ENCODE measurements at places on chromosomes 7 and 10.

DNA sequence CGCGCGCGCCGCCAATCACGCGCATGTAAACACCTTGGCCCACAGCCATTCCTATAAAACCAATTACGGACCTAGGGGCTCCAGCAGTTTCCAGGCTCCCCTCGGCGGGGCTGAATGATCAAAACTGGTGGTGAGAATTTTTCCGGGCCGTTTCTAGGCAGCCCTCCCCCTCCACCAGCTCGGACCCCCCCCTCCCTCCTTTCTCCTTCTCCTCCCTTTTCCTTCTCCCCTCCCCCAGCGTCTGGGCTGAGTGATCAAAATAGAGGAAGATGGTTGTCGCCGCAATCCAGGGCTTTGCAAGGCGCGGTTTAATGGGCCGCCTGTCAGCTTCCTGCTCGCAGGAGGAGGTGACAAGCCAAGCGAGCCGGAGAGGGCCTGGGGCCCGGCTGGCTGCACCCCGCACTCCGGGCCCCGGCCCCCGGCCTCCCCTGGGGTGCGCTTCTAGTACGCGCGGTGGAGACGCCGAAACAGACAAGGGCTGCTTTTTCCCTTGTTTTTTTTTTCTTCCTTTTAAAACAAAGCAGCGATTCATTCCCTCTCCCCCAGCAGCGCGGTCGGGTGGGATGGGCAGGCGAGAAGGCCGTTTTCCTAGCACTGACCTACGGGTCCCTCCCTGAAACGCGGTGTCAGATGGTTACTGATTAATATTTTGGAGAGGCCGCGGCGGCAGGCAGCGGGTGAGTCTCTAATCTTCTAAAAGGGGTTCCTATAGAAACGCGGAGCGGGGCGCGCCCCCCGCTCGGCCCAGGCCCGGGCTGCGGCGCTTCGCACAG, 528 bp upstream of the TNRC18 start:
- DNase-seq, result peak; percentile 97

GRCh38 chr10:24357344-24358004, 148.5 kb downstream of the KIAA1217 start:
- no peak for DNase-seq

GRCh38 chr10:48187713-48188485, 86.6 kb downstream of the FRMPD2 start:
- no peak for DNase-seq

- DNase-seq, result no peak
Observed at GRCh38 chr10:33832124-33832787, 497.8 kb upstream of the NRP1 start.

DNA sequence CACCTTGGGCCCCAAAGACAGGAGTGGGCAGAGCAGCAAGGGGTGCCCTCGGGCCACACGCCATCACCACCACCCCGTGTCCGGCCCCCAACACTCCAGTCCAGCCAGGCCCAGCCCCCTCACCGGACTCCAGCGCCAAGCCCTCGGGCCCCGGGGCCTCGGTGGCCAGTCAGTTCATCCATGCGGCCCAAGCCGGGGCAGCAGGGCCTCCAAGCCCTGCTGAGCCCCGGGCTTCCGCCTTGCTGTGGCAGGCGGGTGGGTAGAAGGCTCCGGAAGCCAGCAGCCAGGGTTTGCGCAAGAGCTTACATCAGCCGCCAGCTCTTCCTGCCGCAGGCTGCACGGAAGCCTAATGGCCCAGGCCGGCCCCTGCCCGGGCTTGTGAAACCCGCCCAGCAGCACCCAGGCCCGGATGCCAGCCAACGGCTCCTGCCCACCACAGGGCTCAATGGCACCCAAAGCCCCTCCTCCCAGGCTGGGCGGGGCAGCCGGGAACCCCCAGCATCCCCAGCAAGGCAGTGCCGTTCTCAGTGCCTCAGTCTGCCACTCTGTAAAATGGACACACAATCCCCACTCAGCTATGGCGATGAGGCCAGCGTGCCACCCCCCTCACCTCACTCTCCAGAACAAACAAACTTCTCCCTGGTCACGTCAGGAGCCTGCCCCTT, 26.5 kb downstream of the TNRC18 start:
- DNase-seq, result peak; percentile 97
